ENCODE measurements at places on chromosomes 1 and 21.

GRCh38 chr1:176033881-176034280 is 173.2 kb downstream of the COP1 start:
- DNase-seq: no peak

GRCh38 chr1:172578586-172578985 is 45.6 kb downstream of the SUCO start:
- no peak for DNase-seq

DNA sequence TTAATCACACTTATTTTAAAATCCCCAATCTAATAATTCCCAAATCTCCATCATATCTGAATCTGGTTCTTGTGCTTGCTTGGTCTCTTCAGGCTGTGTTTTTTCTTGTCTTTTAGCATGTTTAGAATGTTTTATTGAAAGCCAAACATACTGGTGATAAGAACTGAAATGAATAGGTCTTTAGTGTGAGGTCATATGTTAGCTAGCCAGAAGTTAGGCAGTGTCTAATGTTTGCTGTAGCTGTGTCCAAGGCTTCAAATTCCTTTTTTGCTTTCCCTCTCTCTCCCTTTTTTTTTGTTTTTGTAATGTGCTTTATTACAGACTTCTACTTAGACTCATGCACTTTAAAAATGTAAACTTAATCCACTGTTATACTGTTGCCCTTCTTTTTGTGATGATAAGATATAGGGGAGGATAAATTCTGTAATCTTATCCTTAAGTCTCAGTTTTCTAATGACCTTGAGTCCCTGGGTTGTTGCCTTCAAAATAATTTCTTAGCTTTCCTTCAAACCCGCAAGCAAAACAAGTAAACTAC is 725.1 kb downstream of the BRINP3 start:
- DNase-seq: no peak

DNA sequence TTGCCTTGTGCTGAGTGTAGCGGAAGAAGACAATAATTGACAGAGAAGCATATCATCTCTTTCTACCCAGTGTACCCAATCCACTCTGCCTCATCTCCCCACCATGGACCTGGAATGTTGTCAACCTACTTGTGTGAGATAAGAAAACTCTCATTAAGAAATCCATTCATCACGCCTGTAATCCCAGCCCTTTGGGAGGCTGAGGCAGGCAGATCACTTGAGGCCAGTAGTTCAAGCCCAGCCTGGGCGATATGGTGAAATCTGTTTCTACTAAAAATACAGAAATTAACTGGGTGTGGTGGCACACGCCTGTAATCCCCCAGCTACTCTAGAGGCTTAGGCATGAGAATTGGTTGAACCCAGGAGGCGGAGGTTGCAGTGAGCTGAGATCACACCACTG is 209.6 kb downstream of the PBX1 start:
- no peak for DNase-seq

DNA sequence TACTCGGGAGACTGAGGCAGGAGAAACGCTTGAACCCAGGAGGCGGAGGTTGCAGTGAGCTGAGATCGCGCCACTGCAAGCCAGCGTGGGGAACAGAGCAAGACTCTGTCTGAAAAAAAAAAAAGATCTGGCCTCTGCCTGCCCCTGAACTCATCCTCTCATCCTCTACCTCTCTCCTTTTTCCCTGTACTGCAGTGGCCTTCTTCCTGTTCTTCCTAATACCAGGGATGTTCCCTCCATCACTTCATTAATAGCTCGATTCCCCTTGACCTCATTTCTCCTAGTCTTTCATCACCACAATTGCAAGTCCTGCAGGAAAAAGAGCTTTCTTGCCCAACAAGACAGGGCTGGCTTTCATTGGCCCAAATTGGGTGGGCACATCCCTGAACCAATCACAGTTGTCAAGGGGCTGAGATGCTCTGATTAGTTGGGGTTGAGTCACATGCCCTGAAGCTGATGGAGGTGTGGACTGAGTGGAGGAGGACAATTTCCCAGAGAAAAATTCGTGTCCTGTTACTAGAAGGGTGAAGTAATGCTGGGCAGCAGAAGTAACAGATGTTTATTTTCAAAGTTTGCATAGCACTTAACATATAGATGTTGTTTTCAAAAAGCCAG is 86.8 kb upstream of the PUM1 start:
- peak; percentile 29 for DNase-seq

GRCh38 chr1:33317354-33317753 is 3.5 kb downstream of the A3GALT2 start:
- DNase-seq: no peak

GRCh38 chr1:194033646-194034045 is 847.2 kb upstream of the B3GALT2 start:
- DNase-seq: no peak

DNA sequence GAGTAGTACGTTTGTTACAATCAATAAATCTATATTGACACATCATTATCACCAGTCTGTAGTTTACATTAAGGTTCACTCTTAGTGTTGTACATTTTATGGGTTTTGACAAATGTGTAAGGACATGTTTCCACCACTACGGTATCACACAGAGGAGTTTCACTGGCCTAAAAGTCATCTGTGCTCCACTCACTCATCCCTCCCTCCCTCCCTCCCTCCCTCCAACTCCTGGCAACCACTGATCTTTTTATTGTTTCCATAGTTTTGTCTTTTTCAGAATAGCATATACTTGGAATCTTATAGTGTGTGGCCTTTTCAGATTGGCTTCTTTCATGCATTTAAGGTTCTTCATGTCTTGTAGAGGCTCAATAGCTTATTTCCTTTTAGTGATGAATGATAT is 44.1 kb upstream of the RHOU start:
- DNase-seq: no peak

GRCh38 chr1:15453734-15454133 is 2.8 kb upstream of the CELA2A start:
- DNase-seq: no peak

GRCh38 chr1:103514920-103515503 is 10.5 kb upstream of the RNPC3 start:
- DNase-seq: peak; percentile 84

DNA sequence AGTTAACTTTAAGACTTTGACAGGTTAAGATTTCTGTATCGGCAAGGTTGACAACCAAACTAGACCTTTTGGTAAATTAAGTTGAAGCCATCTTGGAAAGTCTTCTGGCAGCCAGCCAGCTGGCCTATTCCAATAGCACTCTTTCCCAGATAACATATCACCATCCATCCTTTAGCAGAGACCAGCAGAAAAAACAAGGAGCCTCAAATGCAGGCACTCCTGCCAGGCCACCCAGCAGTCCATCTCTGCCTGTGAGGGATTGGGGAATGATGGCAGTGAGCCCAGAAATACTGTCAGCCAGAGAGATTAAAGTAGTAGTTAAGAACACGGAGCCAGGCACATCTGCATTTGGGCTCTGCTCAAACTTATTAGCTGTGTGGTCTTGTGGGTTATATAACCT is 19.4 kb downstream of the ZBTB40 start:
- DNase-seq: no peak

- no peak for DNase-seq
Measured at GRCh38 chr1:228902781-228903433, 167.6 kb downstream of the RHOU start.

DNA sequence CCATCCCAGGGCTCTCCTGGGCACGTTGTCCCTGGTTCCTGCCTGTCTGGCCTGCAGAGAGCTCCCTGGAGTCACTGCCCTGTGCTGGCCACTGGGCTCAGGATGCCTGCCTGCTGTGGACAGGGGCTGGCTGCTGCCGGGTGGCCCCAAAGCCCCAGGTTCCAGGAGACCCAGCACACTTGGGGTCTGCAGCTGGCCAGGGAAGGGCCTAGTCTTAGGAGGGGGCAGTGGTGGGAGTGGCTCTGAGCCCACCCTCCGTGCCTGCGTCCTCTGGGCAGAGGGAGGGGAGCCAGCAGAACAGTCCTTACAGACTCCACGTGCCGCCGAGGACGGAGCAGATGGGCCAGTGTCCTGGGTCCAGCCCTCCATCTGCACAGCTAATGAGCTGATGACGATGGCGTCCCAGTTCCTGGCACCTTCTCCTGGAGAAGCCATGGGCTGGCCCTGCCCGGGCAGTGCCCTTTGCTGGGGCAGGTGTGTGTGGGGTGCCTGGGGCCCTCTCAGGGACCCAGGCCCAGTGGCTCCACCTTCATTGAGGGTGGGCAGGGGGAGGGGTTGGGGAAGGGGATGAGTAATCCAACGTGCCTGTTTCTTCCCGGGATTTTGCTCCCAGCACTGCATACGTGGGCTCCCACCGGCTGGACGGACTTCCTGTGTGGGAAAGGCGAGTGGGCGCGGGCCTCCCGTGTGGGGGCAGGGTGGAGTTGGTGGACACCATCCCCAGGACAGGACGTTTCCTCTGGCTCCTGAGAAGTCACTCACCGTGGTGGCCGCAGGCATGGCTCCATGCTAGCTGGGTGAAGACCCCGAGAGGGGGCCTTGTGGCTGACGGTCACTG is 6.8 kb upstream of the PLCH2 start:
- DNase-seq: no peak

GRCh38 chr1:2981981-2982614 is 39.2 kb upstream of the ACTRT2 start:
- no peak for DNase-seq

- peak; percentile 60 for DNase-seq
Measured at GRCh38 chr1:184597650-184598357, 156.9 kb downstream of the EDEM3 start.

GRCh38 chr1:55150880-55151588 is 64.1 kb downstream of the USP24 start:
- peak; percentile 53 for DNase-seq

DNA sequence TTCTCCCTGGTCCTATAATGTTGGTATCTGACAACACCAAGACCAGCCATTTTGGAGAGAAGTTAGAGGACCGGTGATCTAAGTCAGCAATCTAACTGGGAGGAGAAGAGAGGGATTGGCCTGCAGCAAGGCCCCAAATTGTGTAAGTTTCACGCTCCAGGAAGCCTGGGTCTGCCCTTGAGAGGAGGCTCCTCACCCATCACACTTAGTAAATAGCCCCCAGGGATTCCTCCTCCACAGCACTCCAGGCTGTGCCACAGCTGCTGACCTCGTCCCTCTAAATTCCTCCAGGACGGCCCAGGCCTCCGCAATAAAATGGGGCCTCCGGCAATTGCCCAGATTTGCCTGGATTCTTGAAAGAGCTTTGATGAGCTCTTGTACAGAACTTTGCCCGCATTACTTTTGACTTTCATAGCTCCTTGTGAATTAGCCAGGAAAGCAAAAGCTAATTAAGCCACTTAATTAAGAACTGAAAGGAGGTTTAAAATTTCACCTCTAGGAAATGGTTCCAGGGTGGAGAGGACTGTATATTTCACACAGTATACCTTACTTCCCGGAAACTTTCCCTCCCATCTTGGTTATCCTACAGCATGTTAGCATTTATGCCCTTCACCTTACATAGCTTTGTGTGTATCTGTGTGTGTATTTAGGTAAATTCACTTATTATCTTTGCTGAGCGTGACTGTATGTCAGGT is 90.5 kb downstream of the LAMC2 start:
- no peak for DNase-seq
